ENCODE measurements at places on chromosomes 3 and 15.
A peak's percentile ranks its signal among the peaks of the same experiment; 100 is the strongest.

DNA sequence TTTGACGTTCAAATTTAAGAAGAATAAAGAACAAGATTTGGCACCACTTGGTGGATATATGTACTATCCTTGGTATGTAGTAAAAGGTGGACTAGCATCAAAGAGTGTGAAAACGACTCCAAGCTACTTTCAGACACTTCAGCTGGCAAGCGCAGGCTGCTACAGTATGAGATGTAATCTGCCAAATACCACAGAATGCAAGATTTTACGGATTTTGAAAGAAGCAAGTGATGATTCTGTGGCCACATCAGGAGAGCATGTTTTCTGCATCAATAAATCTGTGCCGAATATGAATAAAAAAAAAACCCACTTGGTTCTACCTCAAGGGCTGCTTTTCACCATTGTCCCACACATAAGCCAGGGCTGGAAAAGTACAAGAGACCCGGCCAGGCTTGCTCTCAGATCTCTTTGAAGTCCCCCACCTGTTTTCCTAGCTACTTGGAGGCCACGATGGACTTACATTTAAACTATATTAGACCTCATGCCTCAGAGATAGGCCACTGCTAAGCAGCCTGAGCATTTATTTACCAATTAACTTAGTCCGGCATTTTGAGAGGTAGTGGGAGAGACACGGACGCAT, 37.4 kb downstream of the MYO1E start:
- no peak for DNase-seq

DNA sequence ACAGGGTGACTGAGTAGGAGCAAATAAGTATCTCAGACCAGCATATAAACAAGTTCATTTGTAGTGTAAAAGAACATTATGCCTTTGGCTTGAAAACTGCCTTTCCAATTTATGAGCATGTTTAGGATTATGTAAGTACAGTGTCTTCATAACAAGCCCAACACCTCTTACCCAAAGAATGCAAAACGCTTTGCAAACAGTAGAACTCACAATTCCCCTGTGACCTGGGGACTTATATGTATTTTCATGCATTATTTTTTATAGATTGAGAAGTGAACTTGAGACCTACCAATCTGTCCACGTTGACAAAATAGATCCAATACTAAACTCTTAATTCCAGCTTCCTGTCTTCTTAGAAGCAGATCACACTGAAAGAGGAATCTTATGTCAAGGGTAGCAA, 202.1 kb downstream of the TP63 start:
- no peak for DNase-seq

DNA sequence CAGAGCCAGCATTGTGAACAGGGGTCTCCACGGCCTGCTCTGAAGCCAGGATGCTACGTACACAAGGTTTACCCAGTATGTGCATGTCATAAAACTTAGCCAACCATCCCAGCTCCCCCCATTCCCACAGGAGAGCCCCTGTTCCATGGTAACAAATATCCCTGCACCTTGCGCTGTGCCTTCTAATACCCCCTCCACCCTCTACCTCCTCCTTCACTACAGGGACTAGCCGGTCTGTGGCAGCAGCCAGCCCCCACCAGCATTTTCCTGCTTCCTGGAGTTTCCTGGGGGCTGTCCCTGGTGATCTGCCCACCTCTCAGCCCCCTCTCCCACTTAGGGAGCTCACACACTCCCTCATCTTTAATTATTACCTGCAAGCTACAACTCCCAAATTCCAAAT, 20.4 kb downstream of the ACSBG1 start:
- DNase-seq = no peak

GRCh38 chr15:80140909-80141308, 11.9 kb upstream of the FAH start:
- no peak for DNase-seq

DNA sequence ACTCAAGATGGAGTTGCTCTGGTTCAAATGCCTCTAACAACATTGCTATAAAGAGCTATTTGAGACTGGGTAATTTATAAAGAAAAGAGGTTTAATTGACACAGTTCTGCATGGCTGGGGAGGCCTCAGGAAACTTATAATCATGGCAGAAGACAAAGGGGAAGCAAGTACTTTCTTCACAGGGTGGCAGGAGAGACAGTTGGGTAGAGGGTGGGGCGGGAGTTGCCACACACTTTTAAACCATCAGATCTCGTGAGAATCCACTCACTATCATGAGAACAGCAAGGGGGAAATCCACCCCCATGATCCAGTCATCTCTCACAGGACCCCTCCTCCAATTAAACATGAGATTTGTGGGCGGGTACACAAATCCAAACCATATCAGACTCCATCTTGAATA, 30.7 kb downstream of the MAP2K5 start:
- DNase-seq = no peak

- DNase-seq = no peak
These were observed 214.6 kb upstream of the MDFIC2 start for GRCh38 chr3:70527026-70527425.

DNA sequence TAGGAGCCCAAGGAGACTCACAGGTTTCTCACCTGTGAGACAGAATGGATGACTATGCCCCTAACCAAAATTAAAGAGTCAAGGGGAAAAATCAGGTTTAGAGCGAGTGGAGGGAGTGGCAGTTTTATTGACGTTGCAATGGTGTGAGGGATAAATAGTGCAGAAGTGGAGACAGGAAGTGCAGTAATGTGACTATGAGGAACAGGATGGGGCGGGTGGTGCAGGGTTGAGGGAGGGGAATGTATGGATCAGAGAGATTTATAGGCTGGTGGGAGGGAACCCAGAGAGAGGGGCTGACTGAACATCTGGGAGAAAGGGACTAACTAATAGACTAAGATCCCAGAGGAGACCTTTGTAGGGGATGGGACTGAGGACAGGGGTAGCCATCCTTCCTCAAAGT, 26.5 kb downstream of the EIF2AK4 start:
- no peak for DNase-seq

DNA sequence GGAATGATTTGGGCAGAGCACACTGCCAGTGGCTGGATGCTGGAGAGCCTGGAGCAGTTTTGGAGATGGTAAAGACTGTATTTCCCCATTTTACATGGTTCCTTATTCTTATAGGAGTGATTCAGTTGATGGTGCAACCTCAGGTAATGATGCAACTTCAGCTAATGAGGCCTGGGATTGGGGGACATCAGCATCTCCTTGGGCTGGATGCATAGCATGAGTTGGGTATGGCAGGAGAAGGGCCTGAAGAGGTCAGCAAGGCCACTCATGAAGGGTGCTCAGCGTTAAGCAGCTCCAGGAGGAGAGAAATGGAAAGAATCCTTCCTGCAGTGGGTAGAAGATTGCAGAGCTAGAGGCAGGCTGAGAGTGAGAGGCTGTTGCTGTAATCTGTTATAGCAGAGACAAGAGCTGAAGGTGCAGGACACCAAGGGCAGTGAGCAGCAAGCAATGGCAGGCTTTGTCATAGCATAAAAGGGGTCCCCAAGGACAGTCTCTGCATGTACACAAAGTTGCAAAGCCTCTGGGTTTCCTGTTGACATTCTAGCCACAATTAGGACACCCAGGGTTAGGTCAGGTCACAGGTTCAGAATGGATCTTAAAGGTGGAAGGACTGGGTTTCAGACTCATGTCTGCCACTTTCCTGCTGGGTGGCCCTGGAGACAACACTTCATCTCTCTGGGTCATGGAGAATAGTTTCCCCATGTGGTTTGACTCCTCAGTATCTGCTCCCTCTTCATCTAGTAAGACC, 29.5 kb upstream of the SNRK start:
- no peak for DNase-seq

- DNase-seq = peak; percentile 46
These were observed 898 bp downstream of the SMAD3 start for GRCh38 chr15:67066041-67066958.

- DNase-seq = no peak
These were observed 70.7 kb downstream of the SEMA5B start for GRCh38 chr3:122956693-122957455.

- no peak for DNase-seq
These were observed 257.4 kb upstream of the CBLB start for GRCh38 chr3:106126067-106126845.

- no peak for DNase-seq
These were observed 298.3 kb downstream of the SHQ1 start for GRCh38 chr3:72549761-72550581.

- DNase-seq = no peak
These were observed 120.5 kb downstream of the SLMAP start for GRCh38 chr3:57876632-57877031.

DNA sequence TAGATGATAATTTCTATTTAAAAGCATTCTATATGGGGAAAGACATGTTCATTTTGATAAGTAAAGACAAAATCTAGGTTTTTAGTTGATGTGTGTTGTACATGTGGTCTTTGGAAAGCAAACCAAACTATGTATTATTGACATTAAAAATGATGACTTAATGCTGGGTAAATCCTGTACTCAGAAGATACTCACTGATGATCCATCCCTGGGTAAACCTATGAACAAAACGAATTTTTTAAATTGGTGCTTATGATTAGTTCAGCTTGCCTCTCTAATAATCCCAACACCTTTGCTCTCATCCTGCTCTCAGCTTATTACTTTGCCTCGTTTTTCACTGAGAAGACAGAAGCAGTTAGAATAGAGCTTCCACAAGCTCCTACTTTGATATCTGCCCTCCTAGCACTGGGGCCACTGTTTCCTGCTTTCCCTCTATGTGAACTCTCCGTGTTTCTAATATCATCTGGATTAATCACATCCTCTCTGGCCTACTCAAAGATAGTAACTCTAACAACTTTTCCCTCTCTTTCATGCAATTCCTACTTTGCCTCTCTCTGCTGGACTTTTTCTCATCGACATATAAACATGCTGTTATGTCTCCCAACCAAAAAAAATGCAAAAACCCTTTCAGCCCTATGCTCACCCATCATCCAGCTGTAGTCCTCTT, 29.3 kb downstream of the RARRES1 start:
- DNase-seq = no peak

GRCh38 chr3:194326968-194327217, 24.2 kb downstream of the CPN2 start:
- no peak for DNase-seq

GRCh38 chr3:14691239-14691638, 16.3 kb downstream of the C3orf20 start:
- no peak for DNase-seq

DNA sequence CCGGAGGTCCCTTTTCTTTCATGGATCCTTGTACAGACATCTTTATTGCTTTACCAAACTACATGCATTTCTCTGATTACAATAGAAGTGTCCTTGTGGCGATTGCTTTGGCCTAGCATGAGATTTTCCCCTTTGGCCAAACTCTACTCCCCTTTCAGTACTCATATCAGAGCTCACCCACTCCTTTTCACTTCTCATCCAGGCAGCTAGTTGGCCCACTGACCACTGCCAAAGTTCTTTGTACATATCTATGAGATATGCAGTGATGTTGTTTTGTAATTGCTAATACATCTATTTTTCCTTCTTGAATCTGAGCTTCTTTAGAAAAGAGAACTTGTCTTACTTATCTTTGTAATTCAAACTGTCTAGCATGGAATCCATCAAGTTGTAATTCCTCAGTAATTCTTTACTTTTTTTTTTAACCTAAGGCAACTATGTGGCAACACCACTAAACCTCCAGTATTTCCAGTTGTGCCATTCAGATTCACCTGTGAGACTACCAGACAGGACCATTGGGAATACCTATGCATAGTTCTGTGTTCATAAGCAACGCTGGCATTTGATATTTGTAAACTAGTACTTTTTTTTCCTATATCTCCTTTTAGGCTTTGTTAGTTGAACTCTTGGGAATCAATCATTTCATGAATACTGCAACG, 39.2 kb downstream of the AADACL2 start:
- DNase-seq = no peak

DNA sequence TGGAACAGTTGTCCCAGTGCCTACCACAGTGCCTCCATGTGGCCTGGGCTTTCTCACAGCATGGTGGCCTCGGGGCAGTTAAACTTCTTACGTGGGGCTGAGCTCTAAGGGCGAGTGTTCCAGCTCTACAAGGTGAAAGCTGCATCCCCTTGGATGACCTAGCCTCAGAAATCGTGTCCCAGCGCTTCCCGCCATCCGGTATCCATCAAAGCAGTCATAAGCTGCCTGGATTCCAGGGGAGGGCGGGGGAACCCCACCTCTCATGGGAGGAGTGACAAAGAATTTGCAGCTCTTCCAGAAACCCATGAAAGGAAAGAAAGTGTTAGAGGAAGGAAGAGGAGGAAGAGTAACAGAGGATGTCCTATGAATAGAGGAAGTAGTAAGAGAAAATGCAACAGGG, 45.8 kb upstream of the CCDC174 start:
- no peak for DNase-seq

GRCh38 chr15:81911022-81911971, 134.5 kb downstream of the MEX3B start:
- no peak for DNase-seq

- peak; percentile 58 for DNase-seq
These were observed 75.1 kb upstream of the VGLL4 start for GRCh38 chr3:11718637-11719405.

- DNase-seq = no peak
These were observed 6.8 kb downstream of the PCSK6 start for GRCh38 chr15:101482526-101483371.

- DNase-seq = no peak
These were observed 113.8 kb downstream of the FRMD5 start for GRCh38 chr15:44081026-44082013.
